Small intestine (tissue), 16 donors: ENCODE measurements at places on chromosomes 1 and 21. TPM values are rescaled to one million over a fixed set of nuclear protein-coding genes. Genes with fewer than 3 reads are reported as not detected.

- H3K4me3 ChIP-seq, result no peak overlapping the region
- no peak for DNase-seq
- H3K27me3 ChIP-seq, result no peaks in the 10 kb centered on the region
- no peaks in the 10 kb centered on the region for H3K36me3 ChIP-seq
Measured at GRCh38 chr1:236725668-236726067, 39.4 kb downstream of the ACTN2 start.

GRCh38 chr1:165376041-165376810 is 19.7 kb upstream of the LMX1A start:
- H3K4me3 ChIP-seq, result no peak overlapping the region
- H3K27me3 ChIP-seq, result peaks cover 28% of the 10 kb centered on the region
- H3K36me3 ChIP-seq, result no peaks in the 10 kb centered on the region
- H3K4me1 ChIP-seq, result no peaks in the 10 kb centered on the region

DNA sequence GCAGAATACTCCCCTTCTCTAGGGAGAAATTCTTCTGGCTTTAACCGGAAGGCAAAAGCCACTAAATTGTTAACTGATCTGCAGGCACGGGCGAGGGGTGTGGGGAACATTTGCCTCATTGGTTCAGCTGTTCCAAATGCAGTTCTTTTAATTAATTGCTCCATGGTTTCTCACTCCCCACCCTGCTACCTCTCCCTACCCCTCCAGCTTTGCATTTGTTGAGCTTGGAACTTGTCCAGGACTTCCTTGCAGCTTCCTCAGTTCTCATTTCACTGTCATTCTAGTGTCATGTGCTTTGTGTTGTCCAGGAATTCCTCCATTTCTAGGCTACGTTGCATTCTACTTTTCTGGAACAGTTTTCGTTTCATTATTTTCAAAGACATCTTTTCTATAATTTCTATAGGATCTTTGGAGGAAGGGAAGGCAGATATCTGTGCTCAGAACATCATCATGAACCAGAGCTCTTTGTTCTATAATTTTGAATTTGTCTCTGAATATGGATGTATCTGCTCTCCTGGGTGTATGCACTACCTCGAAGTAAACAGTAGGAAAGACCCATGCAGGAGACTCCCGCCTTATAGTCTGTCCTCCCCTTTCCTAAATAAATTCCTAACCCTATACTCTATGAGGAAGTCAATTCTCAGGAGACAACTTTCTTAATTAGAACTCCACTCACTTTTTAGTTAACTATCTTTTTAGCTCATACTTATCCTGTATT is 132.4 kb upstream of the LMO4 start:
- H3K4me3 ChIP-seq, result no peak overlapping the region
- H3K27me3 ChIP-seq, result peaks cover 3% of the 10 kb centered on the region
- H3K36me3 ChIP-seq, result no peaks in the 10 kb centered on the region
- no peak overlapping the region for H3K27ac ChIP-seq

UTS2 gene
- polyA plus RNA-seq, result 0.33 TPM

TFF2 gene
- polyA plus RNA-seq, result 0.21 TPM

SPRR1A gene
- polyA plus RNA-seq, result not detected
